ENCODE measurements at places on chromosomes 12 and 14. TPM values are rescaled to one million over a fixed set of nuclear protein-coding genes. Genes with fewer than 3 reads are reported as not detected.
A peak's percentile ranks its signal among the peaks of the same experiment; 100 is the strongest.

PRKD1 gene
- total RNA-seq, result 0.22 TPM

DNA sequence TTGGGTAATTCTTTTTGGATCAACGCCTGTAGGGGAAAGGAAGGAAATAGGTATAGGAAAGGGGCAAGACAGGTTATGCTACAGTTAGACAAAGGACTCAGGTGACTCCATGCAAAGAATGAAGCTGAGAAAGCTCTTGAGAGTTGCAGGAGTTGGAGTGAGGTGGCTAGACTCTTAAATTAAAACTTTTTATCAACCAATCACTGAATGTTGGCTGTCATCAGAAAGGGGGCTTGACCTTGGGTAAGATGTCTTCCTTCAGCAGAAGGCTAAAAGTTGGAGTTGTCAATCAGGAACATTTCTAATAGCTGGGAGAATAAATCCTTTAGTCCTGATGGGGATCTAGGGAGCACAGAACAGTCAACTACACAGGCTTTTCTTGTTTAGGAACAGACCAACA lies 595.4 kb downstream of the SLC16A7 start:
- no peak for DNase-seq

GRCh38 chr14:98907271-98907670 lies 364.7 kb downstream of the BCL11B start:
- DNase-seq, result no peak

DNA sequence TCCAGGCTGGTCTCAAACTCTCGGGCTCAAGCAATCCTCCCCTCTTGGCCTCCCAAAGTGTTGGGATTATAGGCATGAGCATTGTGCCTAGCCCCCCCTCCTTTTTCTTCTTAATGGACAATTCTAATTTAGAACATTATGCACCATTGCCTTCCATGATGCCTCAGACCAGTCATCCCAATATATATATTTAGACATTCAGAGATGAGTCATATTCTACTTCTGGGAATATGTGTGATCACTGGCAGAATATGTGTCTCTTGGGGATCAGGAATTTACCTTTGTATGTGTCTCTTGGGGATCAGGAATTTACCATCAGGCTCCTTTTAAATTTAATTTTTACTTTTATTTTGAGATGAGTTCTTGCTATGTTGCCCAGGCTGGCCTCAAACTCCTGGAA lies 7.5 kb upstream of the CCDC177 start:
- DNase-seq, result no peak

GRCh38 chr14:64692189-64692985 lies 11.8 kb upstream of the PLEKHG3 start:
- DNase-seq, result no peak

- DNase-seq, result peak; percentile 35
Measured at GRCh38 chr12:31362759-31363415, 36.9 kb upstream of the SINHCAF start.
